ENCODE measurements at places on chromosomes 2 and 18.

- no peak for DNase-seq
Measured at GRCh38 chr2:28688818-28689217, 62.8 kb upstream of the PPP1CB start.

DNA sequence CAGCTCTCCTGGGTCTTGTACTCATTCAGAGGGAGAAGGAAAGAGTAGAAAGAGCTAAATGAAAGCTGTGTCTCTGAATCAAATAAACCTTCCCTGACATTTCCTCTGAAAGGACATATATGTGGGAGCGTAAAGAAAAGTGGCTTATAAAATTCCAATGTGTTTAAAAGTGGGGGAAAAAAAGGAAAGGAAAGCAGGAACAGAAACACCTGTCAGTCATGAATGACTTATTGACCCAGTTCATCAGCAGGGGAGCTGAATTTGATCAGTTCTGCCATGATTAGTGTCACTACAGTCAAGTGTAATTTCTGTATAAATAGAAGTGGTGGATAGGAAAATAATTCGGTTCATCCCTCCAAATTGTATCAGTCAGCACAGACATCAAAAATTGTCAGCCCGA lies 382.5 kb downstream of the ERBB4 start:
- DNase-seq = no peak

DNA sequence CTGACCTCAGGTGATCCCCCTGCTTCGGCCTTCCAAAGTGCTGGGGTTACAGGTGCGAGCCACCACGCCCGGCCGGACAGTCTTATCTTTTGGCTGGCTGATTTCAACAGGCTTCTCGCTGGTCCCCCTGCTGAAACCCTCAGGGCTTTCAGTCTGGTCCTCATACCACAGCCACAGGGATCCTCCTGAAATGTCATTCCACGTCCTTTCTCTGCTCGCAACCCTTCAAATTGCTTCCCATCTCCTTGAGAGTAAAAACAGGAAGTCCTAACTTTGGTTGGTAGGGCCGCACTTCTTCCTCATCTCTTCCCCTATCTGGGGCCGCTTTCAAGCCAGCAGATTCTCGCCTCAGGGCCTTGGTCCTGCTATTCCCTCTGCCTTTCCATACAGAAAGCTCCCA lies 1.4 kb upstream of the CAB39 start:
- no peak for DNase-seq

GRCh38 chr2:223720367-223720766 lies 117.0 kb downstream of the AP1S3 start:
- DNase-seq = no peak

GRCh38 chr2:99640635-99641151 lies 150.9 kb upstream of the REV1 start:
- no peak for DNase-seq

DNA sequence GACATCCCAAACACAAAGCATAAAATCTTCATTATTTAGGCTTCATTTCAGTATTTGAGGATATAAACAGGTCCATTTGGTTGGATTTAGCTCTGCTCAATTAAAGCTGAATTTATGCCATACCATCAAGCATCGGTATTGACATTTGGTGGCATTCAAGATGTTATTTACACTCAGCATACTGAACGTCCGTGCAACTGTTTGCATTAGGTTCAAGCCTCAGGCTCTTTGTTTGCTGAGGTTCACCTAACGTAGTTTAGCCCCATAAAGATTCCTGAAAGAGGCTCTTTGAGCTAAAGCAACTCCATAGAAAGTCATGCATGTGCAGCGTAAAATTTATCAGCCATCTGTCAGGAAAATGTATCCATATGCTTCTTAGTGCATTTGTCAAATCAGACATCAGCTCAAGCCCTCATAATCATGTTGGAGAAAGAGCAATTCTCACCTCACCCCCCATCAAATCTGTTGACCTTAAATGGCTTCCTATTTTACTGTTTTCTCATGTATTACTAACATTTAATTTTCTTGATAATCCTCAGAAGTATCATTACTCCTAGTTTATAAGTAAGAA lies 366.9 kb downstream of the EPHA4 start:
- no peak for DNase-seq

DNA sequence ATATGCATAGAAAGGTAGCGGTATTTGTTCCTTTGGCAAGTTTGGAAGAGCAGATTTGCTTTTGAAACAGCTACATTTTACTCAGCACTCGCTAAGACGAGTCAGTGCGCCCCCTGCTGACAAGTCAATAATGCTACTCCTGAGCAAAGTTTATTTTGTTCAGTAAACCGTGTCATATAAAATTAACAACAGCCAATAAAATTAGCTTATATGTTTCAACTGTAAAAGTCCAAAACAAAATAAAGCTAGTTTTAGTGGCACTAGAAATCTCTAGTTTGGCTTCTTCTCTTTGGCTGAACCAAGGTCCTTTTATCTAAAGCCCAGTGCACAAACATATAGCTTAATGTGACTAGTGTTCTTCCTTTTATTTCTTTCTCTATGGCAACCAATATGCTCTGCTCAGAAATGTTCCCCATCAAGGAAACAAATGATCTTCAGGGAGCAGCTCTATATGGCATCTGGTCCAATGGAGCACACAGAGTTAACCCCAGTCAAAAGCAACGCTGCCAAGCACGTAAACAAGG lies 4.2 kb upstream of the POU3F3 start:
- no peak for DNase-seq

DNA sequence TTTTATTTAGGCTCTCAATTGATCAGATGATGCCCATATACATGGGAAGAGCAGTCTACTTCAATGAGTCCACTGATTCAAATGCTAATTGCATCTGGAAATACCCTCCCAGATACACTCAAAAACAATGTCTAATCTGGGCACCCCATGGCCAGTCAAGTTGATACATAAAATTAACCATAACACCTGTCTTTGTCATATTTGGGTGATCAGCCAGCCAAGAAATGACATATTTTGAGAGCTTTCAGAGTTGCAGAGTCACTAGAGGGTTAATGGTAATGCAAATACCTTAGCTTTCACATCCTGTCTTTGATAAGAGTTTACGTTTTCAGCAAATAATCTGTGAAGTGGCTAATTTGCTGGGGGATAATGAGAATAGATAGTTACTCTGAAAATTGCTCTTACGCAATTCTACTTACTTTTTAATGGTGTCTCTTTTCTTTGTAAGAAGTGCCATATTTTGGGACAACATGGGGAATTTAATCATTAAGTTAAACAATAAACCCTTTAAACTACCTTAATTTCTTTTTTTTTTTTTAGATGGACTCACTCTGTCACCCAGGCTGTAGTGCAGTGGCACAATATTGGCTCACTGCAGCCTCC lies 49.1 kb downstream of the CCDC195 start:
- DNase-seq = no peak

GRCh38 chr18:53947092-53947640 lies 277.3 kb downstream of the MBD2 start:
- no peak for DNase-seq

GRCh38 chr18:11882636-11883035 lies 25.5 kb downstream of the MPPE1 start:
- DNase-seq = no peak

- DNase-seq = no peak
Measured at GRCh38 chr2:152440049-152440448, 105.1 kb downstream of the FMNL2 start.

DNA sequence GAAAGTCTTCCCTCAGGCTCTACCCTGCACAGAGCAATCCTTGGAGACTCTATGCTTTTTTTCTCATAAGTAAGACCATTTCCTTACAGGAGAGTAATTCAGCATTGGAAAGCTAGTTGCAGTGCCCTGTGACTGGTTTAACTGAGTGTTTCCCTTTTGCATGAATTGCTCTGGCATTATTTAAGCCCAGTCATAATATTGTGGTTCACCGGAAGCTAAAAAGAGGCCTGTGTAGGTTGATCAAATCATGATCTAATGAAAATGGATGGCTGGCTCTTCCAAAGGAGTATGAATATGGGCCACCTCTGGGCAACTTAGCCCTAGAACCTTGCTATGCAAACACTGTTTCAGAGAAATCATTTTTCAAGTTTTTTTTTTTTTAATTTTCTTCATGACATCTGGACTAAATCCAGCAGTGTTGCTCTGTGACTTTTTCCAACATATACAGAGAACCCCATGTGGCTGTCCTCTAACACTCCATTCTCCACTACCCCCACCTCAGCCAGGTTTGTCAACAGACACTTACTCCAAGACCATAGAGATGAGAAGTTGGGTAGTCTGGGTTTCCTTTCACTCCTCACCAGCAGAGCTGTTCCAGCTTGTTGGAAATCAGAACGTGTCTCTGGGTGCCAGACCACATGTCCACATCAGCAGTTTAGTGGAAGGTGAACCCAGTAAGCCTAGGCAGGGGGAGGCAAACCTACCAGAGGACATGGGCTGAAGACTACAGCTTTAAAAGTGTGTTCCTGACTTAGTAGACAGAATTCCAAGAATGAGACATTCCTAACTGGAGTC lies 175.2 kb upstream of the SLC14A2 start:
- DNase-seq = no peak

GRCh38 chr2:74291218-74291544 lies 52.0 kb downstream of the SLC4A5 start:
- no peak for DNase-seq

DNA sequence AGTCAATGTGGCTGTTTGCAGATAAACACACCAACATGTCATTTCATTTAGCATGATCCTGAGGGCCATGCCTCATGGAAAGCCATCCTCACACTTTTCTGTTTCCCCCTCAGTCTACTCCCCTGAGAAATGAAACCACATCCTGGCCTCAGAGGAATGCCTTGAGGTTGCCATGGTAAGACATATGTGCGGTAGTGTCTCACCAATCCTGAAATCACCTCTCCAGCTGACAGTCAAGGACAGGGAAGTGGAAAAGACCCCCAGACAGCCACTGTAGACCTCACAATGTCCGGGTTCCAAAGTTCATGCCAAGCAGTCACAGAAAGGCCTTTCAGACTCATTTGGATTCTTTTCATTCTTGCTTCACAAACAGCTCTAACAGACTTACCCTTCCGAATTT lies 175.2 kb upstream of the PKDCC start:
- DNase-seq = no peak
